Activated CD4-positive, alpha-beta T cell treated with anti-CD3 and anti-CD28 coated beads, Interleukin-2, Interleukin-4, amounts not matched to agents 100 ng/mL and 50 ng/mL, durations not matched to agents 16 hours and 8 hours (primary cell): ENCODE measurements at places on chromosomes 11 and 22.
A peak's percentile ranks its signal among the peaks of the same experiment; 100 is the strongest.

- no peak for DNase-seq
Measured at GRCh38 chr11:112877581-112877980, 83.6 kb upstream of the NCAM1 start.

DNA sequence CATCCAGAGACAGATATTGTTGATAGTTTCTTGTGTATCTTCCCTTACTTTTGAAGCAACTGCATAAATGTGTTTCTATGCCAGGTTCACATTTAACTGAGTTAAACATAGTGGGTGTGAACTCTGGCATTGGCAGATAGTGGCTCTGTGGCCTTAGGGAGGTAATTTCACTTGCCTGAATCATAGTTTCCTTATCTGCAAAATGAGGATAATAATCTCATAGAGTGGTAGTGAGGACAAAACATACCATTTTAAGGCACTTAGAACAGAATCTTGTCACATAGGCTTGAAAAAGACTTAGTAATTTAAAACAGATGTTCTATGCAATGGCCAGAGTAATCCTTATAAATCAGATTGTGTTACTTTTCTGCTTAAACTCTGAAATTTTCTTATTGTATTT, 56.4 kb upstream of the SYN3 start:
- no peak for DNase-seq

GRCh38 chr11:72579816-72580641, 94.2 kb downstream of the PDE2A start:
- no peak for DNase-seq

DNA sequence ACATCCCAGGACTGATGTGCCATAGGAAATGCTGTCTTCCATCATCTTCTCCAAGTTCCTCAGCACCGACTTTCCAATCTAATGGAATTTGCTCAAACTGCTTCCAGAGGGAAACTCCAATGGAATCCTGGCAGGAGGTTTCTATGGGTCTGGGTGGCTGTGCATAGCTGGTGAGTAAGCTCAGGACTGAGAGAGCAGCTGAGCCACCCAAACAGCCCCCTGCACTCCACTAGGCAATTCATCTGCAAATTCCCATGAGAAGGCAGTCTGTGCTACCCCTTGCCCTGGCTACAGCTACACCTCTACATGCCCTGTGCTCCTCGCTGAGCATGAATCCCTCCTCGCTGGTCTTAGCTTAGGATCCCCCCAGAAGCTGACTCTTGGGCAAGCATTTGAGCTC, 127.9 kb upstream of the CSNK2A3 start:
- no peak for DNase-seq

DNA sequence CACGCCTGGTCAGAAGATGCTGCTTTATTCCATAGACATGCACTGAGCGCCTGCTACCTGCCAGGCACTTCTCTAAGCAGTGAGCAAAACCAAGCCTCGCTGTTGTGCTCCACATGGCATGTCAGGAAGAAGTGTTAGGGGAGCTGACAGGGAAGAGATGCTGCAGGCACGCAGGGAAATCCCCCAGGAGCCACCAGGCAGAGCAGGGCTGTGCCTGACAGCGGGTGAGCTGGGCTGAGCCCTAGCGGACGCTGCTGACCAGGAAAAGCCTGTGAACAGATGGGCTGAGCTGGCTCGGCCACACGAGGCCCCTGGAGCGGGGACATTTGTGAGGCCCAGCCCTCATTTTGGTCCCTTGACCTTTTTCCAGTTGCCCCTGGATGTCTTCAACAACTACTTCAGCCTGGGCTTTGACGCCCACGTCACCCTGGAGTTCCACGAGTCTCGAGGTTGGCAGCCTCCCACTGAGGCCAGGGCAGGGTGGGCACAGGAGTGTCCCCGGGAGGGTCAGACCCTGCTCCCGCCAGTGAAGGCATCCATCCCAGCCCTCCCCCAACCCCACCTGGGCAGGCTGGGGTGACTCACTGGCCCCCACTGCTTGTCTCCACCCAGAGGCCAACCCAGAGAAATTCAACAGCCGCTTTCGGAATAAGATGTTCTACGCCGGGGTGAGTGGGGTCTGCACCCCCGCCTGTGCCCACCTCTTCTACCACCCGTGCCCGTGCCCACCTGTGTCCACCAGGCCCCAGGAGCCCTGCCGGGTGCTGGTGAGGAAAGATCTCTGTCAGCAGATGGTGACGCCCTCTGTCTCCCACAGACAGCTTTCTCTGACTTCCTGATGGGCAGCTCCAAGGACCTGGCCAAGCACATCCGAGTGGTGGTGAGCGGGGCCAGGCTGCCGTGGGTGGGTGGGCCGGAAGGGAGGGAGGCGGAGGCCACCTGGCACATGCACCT, 7.4 kb upstream of the MDK start:
- no peak for DNase-seq

DNA sequence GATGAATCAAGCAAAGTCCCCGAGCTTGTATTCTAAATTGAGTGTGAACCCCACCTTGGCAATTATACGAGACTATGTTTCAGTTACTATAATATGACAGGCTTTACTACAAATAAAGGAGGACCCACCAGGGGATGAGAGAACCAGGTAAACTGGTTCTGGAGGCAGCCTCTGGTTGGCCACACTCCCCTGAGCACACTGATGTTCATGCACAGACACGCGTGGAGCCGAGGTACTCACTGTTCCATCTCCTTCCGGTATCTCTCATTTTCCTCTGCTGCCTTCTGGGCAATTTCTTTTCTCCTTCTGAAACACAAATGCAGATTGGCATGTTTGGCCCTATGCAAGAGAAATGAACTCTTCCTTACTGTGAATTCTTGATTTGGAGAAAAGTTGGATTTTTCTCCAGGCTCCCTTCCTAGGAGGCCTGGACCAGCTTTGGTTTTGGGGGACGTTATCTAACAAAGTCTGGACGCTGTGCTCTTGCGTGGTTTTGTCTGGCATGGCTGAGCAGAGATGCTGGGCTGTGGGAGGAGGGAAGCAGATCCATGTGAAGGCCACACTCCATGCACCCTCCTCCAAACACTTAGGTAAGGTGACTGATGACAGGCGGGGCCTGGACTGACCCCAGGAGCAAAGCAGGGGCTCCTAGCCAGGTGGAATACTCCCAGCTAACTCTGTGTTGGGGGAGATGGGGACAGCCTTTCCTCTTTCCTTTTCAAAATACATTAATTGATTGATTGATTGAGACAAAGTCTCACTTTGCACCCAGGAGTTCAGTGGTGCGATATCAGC, 22.9 kb downstream of the USH1C start:
- DNase-seq = no peak

DNA sequence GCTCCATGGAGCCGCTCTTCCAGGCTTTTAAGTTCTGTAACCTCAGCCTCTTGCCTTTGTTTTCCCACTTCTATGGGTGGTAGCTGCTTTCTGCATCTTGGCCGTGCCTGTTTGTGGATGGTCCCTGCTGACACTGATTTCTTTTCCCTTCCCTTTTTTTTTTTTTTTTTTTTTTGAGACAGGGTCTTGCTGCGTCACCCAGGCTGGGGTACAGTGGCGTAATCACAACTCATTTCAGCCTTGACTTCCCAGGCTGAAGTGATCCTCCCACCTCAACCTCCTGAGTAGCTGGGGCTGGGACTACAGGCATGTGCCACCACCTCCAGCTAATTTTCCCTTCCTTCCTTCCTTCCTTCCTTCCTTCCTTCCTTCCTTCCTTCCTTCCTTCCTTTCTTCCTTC, 57.7 kb upstream of the EP300 start:
- no peak for DNase-seq

- DNase-seq = no peak
Measured at GRCh38 chr11:41190437-41191082, 268.9 kb downstream of the LRRC4C start.

DNA sequence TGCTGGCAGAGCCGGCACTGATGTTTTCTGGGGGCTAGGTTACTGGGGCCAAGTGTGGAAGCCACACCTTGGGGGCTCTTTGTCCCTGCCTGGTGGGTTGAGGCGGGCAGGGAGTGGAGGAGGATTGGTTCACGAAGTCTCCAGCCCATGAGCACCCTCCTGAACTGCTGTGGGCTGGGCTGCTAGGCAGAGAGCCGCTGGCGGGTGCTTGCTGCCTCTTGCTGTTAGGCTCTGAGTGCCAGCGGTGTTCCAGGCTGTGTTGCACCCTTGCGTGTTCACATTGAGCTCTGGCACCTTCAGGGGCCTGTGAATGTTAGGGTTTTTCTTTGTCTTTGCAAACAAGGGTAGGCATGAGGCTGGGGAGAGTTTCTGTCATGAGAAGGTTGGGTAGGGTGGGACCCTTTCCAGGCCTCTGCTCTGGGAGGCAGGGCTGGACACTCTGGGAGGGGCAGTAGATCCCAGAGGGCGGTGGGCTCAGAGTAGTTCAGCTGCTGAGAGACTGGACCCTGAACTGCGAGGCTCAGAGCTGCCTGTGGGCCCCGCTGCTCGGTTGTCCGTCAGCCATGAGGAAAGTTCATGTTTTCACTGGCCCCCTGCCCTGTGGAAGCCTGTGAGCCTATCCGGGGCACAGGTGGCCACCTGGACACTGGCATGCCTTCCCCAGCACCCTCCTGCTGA, 24.0 kb upstream of the TMEM191C start:
- no peak for DNase-seq

DNA sequence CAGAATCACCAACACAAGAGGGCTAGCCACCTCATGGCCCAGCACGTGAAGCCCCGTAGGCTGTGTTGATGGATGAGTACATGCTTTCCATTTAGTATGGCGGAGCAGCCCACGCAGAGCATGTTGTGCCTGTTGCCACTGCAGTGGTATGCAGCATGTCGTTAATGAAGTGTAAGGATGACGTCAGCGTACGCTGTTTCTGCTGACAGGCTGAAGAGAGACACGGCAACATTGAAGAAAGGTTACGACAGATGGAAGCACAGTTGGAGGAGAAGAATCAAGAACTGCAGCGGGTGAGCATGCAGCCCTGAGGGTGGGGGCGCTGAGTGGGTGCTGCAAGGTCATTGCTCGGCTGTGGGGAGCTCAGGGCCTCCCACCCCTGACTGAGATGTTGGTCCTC, 62.8 kb downstream of the PPFIA1 start:
- no peak for DNase-seq

- no peak for DNase-seq
Measured at GRCh38 chr22:37223965-37224551, 11.8 kb upstream of the SSTR3 start.

- no peak for DNase-seq
Measured at GRCh38 chr22:32808038-32808445, 6.5 kb downstream of the TIMP3 start.

DNA sequence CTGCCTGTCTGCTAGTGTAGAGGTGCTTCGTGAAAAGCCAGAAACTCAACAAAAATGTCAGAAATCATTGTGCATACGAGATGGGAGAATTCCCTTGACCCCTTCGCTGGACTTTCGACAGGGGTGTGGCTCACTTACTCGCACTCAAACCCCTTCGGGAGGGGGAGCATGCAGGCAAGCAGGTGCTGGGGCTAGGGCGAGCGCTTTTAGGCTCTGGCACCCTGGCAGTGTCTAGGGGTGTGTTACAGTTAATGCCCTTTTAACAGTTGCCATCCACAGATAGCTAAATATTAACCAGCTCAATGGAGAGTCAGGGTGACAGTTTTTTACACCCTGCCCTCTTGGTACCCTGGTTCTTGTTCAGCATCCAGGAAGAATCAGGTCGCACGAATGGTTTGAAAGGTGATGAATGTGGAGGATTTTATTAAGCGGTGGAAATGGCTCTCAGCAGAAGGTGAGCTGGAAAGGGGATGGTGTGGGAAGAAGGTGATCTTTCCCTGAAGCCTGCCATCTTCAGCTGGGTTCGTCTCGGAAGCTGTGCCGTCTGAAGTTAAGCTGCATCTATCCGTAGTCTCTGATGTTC, 59.6 kb upstream of the SHANK2 start:
- DNase-seq = no peak

DNA sequence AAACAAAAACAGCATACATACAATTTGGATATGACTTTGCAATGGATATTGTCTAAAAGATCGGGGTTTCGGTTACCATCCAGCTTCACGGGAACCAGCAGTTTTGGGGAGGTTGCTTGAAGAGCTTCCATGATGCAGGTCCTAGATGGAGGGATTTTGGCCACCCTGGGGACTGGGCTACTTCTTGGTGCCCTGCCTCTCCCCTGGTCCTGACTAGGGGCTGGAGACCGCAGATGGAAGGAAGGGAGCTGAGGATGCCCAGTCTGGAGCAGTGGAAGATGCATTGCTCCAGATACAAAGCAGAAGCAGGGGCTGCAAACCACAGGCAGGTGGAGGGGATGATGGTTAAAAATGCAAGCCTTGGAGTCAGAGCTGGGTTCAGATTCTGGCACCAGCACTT, 13.5 kb downstream of the SOX10 start:
- DNase-seq = no peak

- no peak for DNase-seq
Measured at GRCh38 chr22:31139066-31139465, 1.2 kb downstream of the PLA2G3 start.

DNA sequence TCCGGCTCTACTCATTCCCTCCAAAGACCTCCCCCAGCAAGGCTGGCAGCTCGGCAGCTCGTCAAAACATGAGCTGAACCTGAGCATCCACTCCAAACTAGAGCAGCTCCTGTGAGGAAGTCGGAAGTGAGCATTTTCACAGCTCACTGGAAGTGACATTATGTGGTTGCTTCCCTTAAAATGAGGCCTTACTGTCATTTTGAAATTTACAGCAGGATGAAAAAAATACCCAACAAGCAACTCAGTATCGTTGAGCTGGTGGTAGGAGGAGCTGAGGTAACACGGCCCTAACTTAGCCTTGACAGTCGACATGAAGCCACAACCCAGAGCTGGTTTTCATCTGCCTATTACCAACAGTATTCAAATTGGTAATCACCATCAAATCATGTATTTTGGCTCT, 38.0 kb upstream of the ARFGAP3 start:
- DNase-seq = peak; percentile 73

GRCh38 chr11:6625832-6626420, 6.7 kb upstream of the TPP1 start:
- DNase-seq = no peak

DNA sequence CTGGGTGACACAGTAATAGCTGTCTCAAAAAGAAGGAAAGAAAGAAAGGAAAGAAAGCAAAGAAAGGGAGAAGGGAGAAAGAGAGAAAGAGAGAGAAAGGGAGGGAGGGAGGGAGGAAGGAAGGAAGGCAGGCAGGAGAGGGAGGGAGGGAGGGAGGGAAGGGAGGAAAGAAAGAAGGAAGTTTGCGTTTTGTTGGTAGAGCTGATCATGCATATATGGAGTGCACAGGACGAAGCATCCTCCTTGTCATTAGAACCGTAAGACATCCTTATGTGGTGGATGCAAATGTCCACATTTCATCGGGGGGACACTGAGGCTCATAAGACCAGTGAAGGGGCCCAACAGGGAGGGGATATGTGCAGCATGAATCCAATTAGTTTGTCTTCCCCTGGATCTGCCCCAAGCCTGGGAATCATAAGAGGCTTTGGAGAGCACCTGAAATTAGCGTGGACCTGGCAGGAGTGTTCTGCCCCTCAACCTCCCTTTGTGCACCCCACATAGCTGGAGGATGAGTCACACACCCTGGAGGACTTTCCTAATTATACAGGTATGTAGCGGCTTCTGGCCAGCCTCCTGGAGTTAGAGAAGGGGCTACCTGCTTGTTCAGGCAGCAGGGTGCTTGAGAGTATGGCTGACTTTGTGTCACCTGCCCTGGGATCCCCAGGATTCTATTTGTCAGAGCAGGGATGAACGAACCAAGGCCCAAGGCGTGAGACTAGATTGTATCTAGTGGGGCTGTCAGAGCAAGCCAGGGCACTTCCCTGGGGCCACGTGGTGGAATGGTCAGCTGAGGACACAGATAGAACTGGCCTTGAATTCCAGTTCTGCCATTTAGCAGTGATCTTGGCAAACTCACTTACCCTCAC, 119.7 kb upstream of the CD82 start:
- DNase-seq = no peak
